ENCODE measurements at places on chromosomes 2 and 18. TPM values are rescaled to one million over a fixed set of nuclear protein-coding genes. Genes with fewer than 3 reads are reported as not detected.

DNA sequence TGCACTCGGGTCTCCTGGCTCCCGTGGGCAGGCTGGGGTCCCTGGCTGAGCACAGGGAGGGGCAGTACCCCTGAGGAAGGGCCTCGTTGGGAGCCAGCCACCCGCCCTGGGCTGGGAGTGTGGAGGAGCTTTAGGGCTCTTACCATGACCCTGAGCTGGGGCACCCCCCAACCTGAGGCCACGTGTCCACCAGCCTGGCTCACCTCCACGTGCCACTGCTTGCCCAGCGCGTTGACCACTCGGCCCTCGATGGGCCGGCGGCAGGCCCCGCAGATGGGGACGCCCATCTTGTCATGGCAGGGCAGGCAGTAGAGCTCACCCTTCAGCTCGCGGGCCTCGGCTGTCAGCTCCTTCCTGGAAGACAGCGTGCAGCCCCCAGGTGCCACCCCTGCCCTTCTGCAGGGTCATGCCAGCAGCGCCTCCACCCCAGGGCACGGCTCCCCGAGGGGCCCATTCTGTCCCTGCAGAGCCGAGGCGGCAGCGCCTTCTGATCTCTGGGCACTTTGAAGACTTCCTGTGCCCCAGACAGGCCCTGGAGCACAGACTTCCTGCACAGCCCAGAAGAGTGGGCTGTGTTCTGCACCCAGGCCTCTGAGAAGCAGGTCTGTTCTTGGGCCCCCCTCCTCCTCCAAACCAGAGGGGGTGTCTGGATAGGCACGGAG, 4.0 kb upstream of the GPR17 start:
- ATAC-seq = no peak

- ATAC-seq = peak; percentile 78
Observed at GRCh38 chr2:166180951-166181812, 53.4 kb upstream of the SCN1A start.

- ATAC-seq = no peak
Observed at GRCh38 chr2:26976237-26976636, 5.8 kb downstream of the MAPRE3 start.

DNA sequence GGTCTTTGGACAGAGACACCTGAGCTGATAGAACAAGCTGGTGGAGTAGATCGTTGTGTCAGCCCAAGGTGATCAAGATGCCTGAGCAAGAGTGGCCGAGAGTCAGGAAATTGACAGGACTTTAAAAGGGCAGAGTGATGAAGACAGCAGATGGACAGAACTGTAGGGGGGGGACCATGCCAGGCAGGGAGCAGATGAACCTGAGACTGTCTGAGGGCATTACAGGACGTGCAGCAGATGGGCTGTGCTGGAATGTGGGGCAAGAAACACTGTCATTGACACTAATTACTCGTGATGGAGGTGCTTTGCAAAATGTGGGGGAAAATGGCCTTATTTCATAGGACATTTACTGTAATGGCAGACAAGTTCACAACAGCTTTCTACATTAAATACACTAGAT, 225.0 kb downstream of the THSD7B start:
- no peak for ATAC-seq

- no peak for ATAC-seq
Observed at GRCh38 chr2:239951129-239951734, 73.9 kb downstream of the NDUFA10 start.

DNA sequence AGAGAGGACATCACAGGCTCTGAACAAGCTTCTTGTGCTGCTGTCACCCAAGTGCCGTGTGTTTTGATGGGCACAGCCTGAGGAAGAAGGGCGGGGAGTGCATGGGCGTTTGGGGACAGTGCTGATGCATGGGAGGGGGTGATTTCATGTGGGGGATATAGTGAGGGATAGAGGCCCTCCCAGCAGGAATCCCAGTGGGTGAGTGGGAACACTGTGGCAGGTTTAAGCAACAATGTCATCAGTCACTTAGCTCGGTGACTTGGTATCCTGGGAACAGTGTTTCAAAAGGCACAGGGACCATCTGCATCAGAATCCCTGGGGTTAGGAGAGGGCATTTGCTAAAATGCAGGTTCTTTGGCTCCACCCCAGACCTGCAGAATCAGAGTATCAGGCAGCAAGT, 609 bp downstream of the SIGLEC15 start:
- ATAC-seq = no peak

DNA sequence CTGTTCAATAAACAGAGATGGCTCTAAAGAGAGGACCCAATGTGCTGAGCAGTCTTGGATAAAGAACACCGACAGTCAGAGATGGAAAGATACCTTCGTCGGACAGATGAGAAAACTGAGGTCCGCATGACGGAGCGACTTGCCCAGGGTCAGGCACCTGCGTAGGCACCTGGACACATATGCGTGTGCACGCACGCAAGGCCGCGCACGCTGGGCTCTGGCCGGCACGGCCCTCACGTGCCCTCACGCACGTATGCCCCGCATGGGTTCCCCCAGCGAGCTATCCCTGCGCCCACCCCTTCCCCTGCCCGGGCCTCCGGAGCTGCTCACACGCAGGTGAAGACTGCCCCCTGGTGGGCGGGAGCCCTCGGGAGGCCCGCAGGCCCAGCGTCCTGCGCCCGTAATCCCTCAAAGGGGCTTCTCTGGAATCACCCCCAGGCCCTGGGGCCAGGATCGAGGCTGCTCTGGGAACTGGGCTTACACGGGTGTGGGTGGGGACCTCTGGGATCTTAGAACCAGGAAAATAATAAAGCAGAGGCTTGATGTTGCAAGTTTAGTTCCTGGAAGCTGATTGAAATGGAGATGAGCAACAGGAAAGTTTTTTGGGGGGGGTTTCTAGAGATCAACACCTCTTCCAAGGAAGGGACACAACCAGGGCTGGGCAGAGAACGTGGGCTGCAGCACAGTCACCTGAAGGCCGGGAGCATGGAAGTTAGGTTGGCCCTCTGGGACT, 246.3 kb downstream of the TNS1 start:
- ATAC-seq = peak; percentile 74

DNA sequence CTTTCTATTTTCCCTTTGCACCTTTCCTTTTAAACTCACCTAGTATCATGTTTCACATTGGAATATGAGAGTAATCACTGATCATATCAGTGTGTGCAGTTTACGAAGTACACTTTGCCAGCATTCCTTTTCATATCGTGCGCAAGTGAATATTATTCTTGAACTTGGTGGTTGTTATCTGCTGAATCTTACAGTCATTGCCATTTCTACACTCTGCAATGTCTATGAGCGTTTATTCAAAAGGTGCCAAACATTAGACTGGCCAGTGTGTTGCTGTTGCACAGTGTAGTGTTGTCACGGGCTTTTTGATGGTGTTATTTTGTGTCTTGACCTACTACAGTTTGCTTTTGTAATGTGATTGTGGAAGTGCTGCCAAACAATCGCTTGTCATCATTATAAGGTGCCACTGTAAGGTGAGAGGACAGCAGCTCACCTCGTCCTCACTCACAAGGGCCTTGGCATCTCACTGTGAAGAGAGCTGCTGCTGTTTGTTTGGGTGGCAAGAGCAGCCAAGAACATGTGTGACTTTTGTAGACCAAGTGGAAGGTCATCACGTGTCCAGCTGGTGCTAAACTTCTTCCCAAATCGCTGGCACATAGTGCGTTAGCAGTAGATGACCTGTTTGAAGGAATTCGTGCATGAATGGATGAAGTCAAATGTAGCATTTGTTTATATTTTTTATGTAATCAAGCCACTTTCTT, 113.3 kb downstream of the MYO1B start:
- ATAC-seq = no peak

Gene SLC11A1
- 3.5 TPM for total RNA-seq

Gene ROCK1
- total RNA-seq = 16.8 TPM

Gene MOCOS
- total RNA-seq = 16.0 TPM

Gene TEKT4
- not detected for total RNA-seq

DNA sequence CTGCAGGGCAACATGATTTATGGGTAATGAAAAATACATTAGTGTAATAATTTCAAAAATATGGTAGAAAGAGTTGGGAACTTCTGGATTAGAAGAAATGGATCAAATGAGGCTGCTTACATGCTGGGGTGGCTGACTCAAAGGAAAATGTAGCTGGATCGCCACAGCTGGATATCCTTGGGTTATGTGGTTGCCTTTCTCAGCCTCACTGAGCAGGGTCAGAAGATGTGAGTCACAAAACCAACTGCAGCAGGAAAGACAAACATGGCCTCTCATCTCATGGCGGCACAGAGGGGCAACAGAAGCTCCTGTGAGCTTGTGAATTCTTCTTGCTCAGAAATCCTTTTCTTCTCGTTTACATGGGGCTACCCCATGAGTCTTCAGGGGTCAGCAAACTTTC, 317.1 kb upstream of the SPRED2 start:
- no peak for ATAC-seq

Gene CRYGD
- not detected for total RNA-seq

- ATAC-seq = peak; percentile 22
Observed at GRCh38 chr2:122988395-122989221, 1036.5 kb upstream of the CNTNAP5 start.

DNA sequence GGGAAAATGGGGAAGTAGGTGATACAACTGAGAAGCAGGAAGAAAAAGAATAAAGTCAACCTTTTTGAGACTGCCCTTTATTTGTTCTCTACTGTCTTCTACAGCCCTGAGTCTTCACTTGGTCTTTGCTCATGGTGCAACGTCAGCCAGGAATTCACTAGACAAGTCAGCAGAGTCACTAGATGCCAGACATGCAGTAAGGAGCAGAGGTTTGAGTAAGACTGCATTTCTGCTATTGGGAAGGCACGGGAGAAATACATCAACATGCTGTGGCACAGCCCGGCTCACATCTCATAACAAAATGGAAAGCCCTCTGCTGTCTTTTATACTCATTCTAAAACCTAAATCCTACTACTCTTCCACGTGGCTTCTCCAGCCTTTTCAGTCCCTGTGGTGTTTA, 67.1 kb downstream of the PRELID3A start:
- ATAC-seq = no peak

Gene IL37
- not detected for total RNA-seq

GRCh38 chr18:44803019-44803650, 122.4 kb downstream of the SETBP1 start:
- ATAC-seq = no peak

DNA sequence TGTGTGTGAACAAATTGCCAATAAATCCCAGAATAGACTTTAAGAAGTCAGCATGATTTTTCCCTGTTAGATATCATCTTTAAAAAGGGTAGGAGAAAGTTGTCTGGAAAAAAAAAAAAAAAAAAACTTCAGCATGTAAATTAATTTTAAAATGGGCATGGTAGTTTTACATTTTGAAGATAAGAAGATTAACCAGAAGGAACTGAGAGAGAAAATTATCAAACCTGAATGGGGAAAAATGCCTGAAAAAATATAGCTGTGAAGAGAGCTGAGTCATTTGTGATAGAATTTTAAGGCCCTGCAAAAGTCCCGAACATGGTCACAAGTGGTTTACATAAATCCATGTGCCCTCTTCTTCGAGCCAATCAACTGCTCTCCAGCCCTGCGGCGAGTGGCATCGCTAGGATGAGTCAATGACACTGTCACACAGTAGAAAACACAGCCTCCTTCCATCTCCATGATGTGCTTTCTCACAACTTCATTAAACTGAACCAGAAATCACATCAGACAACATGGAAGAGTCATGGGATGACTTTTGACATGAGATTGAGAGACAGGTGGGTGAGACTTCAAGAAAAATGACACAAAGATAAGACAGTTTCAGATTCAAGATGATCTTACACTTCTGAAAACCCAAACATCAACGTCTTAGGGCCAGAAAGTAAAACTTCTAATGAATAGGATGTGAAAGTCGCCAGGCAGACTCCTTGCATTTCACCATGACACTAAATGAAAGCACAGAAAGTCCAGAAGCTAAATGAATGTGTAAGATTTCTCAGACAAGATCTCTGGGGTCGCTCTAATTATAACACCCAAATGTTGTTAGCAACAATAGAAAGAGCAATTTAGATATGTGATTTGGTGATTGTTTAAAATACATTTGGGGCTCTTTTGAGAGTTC, 273.0 kb upstream of the ID2 start:
- ATAC-seq = no peak

- peak; percentile 69 for ATAC-seq
Observed at GRCh38 chr2:47309952-47310800, 92.8 kb upstream of the MSH2 start.

DNA sequence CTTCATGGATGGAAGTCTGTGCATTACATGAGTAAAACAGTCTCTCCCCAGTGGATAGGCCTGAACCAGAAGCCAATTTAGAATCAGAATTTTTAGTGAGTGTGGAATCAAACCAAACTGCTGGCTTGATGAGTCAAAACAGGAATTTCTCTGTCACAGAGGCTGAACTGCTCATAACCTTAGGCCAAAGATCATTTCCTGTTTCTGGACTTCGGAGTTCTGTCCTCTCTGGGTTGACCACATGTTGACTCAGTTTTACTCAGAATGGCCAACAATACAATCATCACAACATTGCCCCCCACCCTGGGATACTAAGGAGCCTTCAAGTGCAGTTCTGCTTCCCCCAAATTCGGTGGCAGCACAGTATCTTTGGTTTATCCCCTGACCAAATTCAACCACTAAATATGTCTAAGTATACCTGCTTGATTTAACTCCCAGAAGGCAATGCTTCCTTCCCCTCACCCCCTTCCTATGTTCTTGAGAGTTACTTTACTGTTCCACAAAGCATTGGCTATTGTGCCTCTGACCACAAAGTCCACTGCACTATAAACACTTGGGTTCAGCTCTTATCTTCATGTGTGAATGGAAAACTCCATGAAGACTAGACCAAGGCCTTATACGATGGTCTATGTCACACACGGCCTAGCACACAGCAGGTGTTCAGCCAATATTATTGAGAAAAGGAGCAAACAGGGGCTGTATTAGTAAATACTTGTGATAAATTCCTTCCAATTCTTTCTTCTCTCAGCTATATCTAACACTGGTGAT, 67.8 kb downstream of the NXPH2 start:
- ATAC-seq = peak; percentile 42

Gene ATP6V1B1
- total RNA-seq = 2.4 TPM

- no peak for ATAC-seq
Observed at GRCh38 chr2:241313543-241314095, 1.9 kb downstream of the HDLBP start.

Gene IL36A
- 167 TPM for total RNA-seq

Gene PTPRN
- not detected for total RNA-seq

DNA sequence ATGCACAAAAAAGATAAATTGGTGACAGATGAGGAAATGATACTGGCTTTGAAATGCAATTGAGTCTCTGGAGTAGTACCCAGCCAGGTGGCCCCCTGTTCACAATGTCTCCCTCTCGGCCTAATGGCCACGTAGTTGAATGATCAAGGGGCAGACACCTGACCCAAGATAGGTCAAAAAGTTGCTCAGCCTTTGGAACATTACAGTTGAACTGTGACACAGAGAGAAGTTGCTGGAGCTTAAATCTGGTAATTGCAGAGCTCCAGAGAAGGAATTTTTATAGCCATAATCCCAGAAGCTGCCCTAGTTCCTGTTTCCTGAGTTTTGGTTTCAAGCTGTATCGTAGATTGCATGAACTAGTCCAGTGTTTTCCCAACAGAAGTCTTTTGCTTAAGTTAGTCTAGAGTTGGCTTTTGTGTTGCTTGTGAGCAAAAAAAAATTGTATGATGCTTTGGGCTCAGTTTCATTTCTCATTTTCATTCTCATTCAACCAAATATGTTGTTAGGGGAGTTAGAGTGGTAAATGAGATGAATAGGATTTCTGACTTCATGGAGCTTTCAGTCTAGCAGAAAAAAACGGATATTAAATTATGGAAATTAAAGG, 117.9 kb downstream of the CSRNP3 start:
- ATAC-seq = no peak

Gene DAW1
- total RNA-seq = not detected

- ATAC-seq = no peak
Observed at GRCh38 chr2:126901459-126901858, 2.8 kb downstream of the TEX51 start.

GRCh38 chr2:201785135-201785534, 4.4 kb upstream of the ALS2 start:
- ATAC-seq = no peak

- no peak for ATAC-seq
Observed at GRCh38 chr2:179044500-179044899, 5.4 kb downstream of the CCDC141 start.

All from esophagus mucosa (tissue), 1 donor.